ENCODE measurements at places on chromosomes 11 and 22.
A peak's percentile ranks its signal among the peaks of the same experiment; 100 is the strongest.

DNA sequence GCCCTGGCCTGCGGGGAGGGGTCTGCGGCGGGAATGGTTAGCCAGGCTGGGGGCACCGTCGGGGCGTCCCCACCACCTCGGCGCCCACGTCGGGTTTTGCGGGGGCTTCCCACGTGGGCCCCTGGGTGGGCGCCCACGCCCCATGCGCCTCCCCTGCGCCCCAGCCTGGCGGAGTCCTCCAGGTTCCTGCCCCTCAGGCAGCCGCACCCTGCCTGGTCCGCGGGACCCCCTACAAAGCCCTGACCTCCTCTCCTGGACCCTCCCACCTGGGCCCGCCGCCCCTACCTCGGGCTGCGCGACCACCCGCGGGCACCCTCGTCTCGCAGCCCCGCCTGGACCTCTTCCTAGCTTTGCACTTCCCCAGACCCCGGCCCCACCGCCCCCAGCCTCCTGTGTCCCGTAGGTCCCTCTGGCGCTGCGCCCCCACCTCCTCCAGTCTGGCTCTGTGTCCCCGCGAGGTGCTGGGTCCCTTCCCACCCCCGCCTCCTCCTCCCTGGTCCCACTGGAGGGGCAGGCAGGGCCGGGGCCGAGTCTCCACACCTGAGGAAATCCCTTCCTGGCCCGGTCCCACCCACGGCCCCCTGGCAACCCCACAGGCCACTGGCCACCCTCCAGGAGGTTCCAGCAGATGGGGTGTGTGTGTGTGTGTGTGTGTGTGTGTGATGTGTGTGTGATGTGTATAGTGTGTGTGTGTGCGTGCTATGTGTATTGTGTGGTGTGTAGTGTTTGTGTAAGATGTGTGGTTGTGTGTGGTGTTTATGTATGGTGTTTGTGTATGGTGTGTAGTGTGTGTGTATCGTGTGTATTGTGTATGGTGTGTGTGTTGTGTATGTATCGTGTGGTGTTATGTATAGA lies 11.8 kb downstream of the PIM3 start:
- peak; percentile 26 for DNase-seq

GRCh38 chr11:18352581-18352980 lies 30.2 kb downstream of the GTF2H1 start:
- no peak for DNase-seq

DNA sequence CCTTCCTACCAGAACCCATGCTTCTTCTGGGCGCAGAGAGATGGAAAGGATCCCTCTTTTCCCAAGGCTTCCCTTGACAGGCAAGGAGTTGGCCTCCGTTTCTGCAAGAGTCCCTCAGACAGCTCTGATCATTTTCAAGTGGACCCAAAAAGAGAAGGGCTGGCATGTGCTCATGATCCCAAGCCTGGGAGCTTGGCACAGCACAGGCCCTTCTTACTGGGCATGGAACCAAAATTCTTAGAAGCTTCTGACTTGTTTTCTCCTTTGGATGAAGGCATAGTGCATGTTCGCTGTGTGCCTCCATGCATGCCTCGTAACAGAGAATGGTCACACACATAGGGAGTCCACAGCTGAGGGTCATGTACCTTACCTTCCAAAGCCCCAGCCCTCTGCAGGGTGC lies 449.6 kb downstream of the MIAT start:
- DNase-seq = no peak

DNA sequence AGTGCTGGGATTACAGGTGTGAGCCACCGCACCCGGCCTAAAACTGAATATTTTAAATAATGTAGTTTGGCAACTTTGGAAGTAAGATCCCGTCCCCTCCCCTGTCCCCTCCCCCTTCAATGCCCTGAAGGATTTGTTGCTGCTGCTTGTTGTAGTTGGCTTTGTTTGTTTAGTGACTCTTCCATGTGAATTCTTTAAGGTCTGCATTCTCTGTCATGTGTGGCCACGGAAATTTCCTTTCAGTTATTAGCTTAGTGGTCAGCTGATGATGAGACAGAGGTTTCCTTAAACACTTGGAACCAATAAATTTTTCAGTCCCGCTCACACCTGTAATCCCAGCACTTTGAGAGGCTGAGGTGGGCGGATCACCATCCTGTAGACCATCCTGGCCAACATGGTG lies 109.9 kb downstream of the MPPED1 start:
- no peak for DNase-seq

GRCh38 chr11:73314117-73314961 lies 6.3 kb downstream of the ARHGEF17 start:
- no peak for DNase-seq

GRCh38 chr11:2564008-2564530 lies 119.3 kb downstream of the KCNQ1 start:
- no peak for DNase-seq

DNA sequence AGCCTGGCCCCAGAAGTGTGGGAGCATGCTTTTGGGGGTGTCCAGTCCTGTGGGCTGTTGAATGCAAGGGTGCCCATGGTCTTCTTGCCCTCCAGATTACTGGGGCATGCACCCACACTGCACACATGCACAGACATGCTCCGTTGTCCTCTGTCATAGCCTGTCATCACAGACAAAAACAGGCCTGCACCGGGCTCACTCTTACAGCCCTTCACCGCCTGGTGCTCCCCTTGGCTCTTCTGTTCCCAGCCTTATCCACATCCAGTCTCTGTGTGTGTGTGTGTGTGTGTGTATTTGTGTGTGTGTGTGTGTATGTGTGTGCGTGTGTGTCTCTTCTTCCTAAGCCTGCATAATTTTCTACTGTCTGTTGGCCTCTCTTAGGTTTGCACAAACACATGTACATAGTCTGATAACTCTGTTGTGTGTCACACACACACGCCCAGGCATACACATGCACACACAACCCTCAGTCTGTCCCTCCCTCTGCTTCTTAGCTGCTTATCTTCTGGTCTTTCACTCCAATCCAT lies 23.4 kb upstream of the NECTIN1 start:
- DNase-seq = no peak

- DNase-seq = no peak
Observed at GRCh38 chr22:47206164-47206563, 443.7 kb downstream of the TBC1D22A start.

DNA sequence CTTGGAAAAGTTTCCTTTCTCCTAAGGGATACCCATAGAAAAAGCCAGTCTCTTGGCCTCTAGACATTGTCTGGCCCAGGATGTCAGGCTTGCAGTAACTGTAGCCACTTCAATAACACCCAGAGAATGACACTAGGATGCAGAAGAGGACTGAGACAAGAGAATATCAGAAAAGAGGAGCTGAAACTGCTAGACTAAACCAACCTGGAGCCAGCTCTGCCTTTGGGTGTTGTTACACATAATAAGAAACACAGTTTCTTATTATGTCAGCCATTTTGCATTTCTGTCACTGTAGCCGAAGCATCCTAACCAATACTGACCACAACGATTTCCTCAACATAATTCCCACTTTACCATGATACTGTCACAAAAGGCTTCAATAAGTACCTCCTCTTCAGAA lies 72.2 kb upstream of the RCN1 start:
- DNase-seq = no peak

- DNase-seq = no peak
Observed at GRCh38 chr11:44313761-44314489, 4.0 kb upstream of the ALX4 start.

DNA sequence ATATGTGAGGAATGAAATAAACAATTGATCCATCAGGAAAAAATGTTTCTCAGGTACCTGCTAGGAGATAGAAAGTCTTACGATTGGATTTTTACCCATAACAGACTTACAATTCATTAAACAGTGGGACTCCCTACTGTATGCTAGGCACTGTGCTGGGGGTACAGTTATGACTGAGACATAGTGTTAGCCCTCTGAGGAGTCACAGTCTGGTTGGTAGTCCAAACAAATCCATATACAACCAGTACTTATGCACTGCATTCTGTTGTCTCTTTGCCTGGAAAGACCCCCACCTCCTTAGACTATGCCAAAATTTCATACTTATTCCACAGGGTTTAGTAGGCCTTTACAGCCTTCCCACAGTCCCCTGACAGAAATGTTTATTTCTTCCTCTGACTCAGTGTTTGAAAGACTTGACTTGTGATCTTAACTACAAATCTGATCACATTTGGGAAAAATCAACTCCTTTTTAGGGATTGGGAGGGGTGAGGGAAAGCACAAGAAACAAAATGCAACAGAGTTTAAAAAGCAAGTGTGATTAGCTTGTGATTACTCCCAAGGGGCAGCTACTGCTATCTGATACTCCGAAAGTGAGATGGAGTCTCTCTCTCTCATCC lies 69.4 kb upstream of the HORMAD2 start:
- DNase-seq = no peak

GRCh38 chr11:123173856-123174186 lies 21.2 kb downstream of the CLMP start:
- no peak for DNase-seq
